ENCODE measurements at places on chromosomes 7 and 10.

- H3K27me3 ChIP-seq: peaks cover 11% of the 10 kb centered on the region
- DNase-seq: no peak
- no peaks in the 10 kb centered on the region for H3K36me3 ChIP-seq
- H3K4me1 ChIP-seq: no peaks in the 10 kb centered on the region
These were observed 8.8 kb downstream of the ASB10 start for GRCh38 chr7:151178236-151178635.

DNA sequence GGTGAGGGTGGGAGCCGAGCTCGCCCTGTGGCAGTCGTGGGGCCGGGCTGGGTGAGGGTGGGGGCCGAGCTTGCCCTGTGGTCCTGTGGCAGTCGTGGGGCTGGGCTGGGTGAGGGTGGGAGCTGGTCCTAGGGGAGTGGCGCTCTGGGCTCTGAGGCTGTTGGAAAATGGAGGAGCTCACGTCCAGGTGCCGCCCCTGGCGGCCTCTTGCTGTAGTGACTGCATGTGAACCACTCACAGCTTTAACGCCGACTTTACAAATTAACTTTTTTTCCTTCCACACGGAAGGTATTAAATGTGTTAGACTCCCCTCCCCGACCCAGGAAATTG lies 312.6 kb downstream of the WDR37 start:
- H3K4me1 ChIP-seq: peaks cover 25% of the 10 kb centered on the region
- no peaks in the 10 kb centered on the region for H3K36me3 ChIP-seq
- H3K27me3 ChIP-seq: no peaks in the 10 kb centered on the region

- peaks cover 45% of the 10 kb centered on the region for H3K36me3 ChIP-seq
- H3K4me3 ChIP-seq: peak overlapping the region; percentile 97
- no peak for DNase-seq
- no peaks in the 10 kb centered on the region for H3K27me3 ChIP-seq
These were observed 710 bp downstream of the MRPL43 start for GRCh38 chr10:100986623-100986951.

GRCh38 chr10:124697837-124698544 lies 46.2 kb downstream of the FAM53B start:
- H3K4me3 ChIP-seq: no peak overlapping the region
- no peak overlapping the region for H3K27ac ChIP-seq
- no peaks in the 10 kb centered on the region for H3K4me1 ChIP-seq

Data from RWPE2 (cell line).